ENCODE measurements at places on chromosomes 5 and 9.

DNA sequence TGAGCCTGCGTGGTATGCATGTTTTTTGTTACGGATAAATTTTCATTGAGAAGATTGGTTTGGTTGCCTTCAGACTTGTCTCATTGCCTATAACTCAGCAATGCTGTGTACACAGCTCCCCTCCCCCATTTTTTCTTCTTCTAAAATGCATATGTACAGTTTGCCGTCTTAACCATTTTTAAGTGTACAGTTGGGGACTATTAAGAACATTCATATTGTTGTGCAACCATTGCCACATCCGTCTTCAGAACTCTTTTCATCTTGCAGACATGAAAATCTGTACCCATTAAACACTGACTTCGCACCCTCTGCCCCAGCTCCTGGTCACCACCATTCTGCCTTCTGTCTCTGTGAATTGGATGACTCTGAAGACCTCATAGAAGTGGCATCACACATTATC, 6.2 kb downstream of the EXOC3 start:
- DNase-seq: no peak

GRCh38 chr5:76926329-76927105, 26.3 kb upstream of the CRHBP start:
- no peak for DNase-seq

DNA sequence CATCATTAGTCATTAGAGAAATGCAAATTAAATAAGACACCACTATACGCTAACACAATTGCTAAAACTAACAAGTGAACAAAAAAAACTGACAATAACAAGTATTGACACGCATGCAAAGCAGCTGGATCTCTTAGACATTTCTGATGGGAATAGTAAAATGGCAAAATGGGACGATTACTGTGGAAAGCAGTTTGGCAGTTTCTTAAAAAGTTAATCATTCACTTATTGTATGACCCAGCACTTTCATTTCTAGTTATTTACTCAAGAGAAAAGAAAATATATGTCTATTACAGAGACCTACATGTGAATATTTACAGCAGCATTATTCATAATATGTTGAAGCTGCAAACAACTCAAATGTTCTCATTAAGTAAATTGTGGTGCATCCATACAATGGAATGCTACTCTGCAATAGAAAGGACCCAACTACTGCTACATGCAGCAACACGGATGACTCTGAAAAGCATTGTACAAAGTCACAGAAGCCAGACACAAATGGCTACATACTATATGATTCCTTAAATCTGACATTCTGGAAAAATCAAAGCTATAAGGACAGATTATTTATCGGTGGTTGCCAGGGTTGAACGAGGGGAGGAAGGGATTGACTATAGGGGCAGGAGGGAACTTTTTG, 96.8 kb upstream of the ITGA2 start:
- DNase-seq: no peak

DNA sequence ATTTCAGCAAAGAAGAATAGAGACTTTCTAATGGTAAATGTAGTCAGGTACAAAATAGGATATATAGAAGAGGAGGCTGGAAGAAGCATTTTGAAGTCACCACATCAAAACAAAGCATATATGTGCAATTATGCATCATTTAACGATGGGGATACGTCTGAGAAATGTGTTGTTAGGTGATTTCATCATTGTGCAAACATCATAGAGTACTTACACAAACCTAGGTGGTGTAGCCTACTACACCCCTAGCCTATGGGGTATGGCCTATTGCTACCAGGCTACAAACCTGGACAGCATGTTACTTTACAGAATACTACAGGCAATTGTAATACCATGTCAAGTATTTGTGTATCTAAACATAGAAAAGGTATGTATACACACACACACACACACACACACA, 28.4 kb downstream of the ELP1 start:
- no peak for DNase-seq

DNA sequence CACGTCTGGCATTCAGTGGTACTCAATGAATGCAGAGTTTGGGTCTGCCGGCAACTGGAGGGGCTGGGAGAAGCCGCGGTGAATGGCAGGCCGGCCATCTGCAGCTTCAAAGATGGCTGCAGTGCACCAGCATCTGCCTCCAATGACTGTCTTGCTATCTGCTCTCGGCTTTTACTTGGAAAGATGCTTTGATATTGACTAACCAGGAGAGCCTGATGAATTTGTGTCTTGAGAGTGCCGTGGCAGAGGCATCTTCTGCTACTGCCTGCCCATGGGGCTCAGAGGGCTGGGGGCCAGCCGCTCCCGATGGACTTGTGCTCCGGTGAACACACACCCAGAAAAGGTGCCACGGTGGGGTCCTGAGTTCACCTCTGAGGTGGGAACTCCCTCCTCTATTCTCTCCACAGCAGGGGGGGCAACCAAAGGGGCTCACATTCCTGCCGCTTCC, 164.5 kb downstream of the COL23A1 start:
- no peak for DNase-seq

DNA sequence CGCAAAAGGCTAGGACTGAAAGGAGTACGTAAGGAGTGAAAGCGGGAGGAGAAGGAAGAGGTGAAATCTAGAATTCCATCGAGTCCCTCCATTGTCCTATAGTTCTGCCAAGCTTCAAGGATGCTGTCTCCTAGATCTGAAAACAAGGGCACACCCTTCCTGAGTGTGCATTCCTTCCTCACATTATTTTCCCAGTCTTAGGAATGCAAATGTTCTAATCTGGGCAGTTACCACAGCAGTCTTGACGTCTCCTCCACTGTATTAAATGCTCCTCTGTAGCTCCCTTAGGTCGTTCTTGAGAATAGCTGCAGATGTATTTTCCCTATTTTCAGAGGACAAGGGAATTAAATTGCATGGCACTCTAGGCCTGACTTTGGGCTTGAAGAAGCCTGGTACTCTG, 127.6 kb downstream of the SLIT3 start:
- DNase-seq: no peak

GRCh38 chr9:120868339-120868675, 8.7 kb downstream of the PHF19 start:
- DNase-seq: no peak

- DNase-seq: no peak
These were observed 122.5 kb downstream of the SLC1A3 start for GRCh38 chr5:36728697-36729543.

All from stimulated activated naive CD4-positive, alpha-beta T cell (primary cell).